Ovary (tissue), 10 donors: ENCODE measurements at places on chromosomes 2 and 18. TPM values are rescaled to one million over a fixed set of nuclear protein-coding genes. Genes with fewer than 3 reads are reported as not detected.

Gene HOXD8
- total RNA-seq: 33.0 TPM

Gene SH3BP4
- total RNA-seq: 36.9 TPM

Gene HOXD12
- not detected for total RNA-seq

Gene CIDEA
- not detected for total RNA-seq

Gene CD8B2
- total RNA-seq: not detected

Gene ZFAND2B
- total RNA-seq: 33.9 TPM

Gene REV1
- 53.1 TPM for total RNA-seq

Gene SCG2
- total RNA-seq: 6.3 TPM

Gene DQX1
- not detected for total RNA-seq

Gene MSH2
- total RNA-seq: 10.7 TPM

Gene XDH
- total RNA-seq: not detected

Gene LONRF2
- total RNA-seq: 29.5 TPM

Gene MREG
- 3.5 TPM for total RNA-seq

Gene TGFA
- 1.2 TPM for total RNA-seq

Gene SLC5A7
- not detected for total RNA-seq
